ENCODE measurements at places on chromosomes 3 and 15.
A peak's percentile ranks its signal among the peaks of the same experiment; 100 is the strongest.

DNA sequence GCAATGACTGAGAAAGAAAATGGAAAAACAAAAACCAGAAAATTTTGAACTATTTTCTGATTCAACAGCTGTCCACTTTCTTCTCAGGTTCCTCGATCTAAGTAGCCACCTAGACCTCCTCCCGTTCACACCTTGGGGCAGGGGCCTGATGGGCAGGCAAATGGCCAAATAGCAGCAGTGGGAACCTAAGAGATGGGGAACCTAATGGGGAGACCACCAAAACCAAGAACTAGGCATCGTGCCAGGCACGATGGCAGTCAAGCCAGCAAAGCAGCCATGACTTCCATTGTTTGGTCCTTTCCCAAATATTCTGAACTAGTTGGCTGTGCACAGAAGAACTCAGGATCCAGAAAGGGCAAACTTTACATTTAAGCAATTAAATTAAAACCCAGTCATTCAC, 57.1 kb downstream of the CAPN7 start:
- DNase-seq = peak; percentile 67

DNA sequence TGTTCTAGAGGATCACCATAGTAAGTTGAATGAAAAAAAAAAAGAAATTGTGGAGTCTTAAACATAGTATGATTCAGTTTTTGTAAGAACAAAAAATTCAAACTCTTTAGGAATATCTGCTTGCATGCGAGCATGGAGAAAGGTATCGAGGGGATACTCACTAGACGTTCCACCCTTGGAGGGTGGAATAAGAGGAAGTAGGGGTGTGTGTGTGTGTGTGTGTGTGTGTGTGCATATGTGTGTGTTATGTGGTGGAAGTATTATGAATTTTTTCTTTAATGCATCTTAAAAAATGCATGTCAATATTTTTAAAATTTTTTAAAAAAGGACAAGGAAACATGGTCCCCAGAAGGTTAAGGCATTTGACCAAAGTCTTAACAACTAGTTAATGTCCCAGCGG, 26.5 kb upstream of the SIAH2 start:
- DNase-seq = no peak

- no peak for DNase-seq
Observed at GRCh38 chr3:195573611-195574496, 9.9 kb downstream of the APOD start.

DNA sequence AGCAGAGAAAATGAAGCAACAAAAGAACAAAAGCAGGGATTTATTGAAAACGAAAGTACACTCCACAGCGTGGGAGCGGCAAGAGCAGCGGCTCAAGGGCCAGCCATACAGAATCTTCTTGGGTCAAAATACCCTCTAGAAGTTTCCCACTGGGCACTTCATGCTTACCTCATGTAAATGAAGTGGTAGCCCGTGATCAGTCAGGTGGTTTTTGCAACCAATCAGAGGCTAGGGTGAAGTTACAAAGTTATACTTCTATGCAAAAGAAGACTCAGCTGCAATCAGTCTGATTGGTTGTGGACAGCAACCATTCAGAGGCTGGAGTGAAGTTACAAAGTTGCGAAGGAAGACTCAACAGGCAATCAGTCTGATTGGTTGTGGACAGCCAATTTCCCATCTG, 37.8 kb upstream of the TRH start:
- DNase-seq = no peak

DNA sequence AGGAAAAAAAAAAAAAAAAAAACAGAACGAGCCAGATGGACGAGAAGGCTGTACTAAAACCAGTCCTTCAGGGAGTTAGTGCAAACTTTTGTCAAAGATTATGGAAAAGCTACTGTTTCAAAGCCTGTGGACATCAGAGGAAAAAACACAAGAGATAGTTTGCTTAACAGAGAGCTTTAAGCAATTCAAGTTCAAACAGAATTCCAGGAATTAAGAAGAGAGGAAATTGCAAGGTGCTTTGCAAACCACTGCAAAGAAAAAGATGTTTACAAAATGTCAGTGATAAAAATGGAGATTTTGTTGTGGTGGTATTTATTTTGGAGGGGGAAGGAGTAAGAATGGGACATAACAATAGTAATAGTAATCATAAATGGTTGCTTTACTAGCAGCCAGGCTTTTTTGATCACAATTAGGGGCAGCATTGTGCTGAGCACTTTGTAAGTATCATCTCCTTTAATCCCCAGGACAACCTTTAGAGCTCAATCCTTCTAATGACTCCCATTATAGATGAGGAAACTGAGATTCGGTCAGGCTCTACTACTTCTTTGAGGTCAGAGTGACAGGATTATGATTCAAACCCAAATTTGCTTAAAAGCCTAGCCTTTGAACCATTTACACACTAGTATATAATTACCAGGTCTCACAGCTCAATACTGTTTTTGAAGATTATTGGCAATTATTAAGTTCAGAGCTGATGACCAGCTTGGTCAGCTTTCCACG, 22.4 kb upstream of the ARHGEF3 start:
- no peak for DNase-seq

GRCh38 chr15:59741274-59741906, 52.3 kb upstream of the BNIP2 start:
- DNase-seq = no peak

DNA sequence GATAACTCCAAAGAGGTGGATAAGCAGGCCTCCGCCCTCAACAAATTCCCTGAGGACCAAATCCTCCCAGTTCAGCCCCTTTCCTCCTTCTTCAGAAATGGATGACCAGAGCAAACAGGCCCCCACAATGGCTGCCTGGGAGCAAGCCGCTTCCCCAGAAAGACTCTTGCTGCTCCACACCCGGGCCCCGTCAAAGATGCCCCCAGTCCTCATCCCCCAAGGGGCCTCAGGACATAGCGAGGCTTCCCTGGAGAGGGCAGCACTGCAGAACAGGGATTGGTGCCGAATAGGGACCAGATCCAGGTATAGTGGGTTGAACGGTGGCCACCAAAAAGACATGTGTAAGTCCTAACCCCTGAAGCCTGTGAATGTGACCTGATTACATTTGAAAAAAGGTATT, 502.3 kb downstream of the SHQ1 start:
- no peak for DNase-seq

GRCh38 chr3:185717627-185718402, 107.0 kb downstream of the IGF2BP2 start:
- DNase-seq = no peak

DNA sequence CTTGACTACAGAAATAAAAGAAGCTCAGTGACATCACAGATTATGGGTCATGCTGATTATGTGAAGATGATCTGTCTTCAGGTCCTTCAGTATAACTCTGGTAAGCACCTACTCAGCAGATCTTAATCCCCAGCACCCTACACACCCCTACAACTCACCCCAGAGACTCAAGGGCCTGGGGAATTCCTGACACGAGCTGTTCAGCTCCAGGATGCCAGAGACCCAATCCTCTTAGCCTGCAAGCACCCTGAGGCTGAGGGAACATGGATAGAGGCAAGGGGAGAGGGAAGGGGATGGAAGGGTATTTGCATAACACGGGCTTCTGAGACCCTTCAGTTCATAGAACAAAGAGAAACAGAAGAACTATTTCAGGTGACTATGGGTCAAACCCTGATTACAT, 13.0 kb downstream of the GLB1 start:
- no peak for DNase-seq

DNA sequence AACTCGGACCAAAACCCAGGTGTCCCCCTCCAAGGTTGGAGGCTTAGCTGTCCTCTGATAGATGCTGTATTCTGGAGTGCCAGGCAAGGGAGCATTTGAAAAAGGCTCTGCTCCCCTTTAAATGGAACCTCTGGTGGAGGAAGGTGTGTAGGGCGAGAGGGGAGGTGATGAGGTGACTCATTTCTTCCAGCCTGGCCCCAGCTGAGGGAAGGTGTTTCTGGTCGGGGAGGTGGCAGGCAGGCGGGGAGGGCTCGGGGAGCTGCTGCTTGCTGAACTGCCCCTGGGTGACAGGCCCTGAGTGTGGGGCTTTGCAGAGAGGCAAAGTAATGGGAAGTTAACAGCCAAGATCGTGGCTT, 18.8 kb downstream of the PSTPIP1 start:
- DNase-seq = no peak

Measured in cardiac septum (tissue), 1 donor.